Activated CD8-positive, alpha-beta memory T cell treated with anti-CD3 and anti-CD28 coated beads for 1 hour (primary cell): ENCODE measurements at places on chromosomes 16 and 17.

DNA sequence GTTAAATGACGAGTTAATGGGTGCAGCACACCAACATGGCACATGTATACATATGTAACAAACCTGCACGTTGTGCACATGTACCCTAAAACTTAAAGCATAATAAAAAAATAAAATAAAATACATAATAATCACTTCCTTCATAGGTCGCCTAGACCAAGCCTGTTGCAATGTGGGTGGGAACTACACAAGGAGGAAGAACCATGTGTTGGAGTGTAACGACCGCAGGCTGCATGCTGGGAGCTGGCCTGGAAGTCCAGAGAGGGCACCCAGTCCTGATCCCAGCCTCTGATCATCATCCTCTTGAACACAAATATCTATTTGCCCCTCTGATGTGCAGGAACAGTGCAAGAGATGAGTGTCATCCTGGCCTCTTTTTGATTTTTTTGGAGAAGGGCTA lies 224.7 kb upstream of the ASIC2 start:
- DNase-seq = no peak

DNA sequence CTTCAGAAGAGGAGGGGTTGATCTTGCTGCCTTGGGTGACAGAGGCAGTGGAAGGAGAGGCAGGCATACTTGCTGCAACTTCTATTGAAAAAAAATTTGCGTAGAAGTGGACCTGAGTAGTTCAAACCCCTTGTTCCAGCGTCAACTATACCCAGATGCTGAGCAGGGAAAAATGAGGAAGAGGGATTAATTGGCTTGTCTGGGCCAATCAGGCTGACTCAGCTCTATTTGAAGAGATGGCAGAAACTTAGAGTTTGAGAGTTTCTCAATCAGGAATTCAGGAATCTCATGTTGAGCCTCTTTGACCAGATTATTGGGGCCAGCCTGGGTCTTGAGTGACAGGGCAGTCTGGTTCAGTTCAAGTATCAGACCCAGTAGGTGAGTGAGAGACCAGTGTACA lies 17.6 kb downstream of the CASC3 start:
- DNase-seq = no peak

GRCh38 chr17:31631766-31632165 lies 227.3 kb downstream of the COPRS start:
- DNase-seq = no peak

- DNase-seq = no peak
These were observed 26.1 kb upstream of the HOXB13 start for GRCh38 chr17:48754500-48755261.
